ENCODE measurements at places on chromosomes 6 and 20.

GRCh38 chr20:251354-251753 is 6.2 kb upstream of the DEFB132 start:
- no peak for DNase-seq

DNA sequence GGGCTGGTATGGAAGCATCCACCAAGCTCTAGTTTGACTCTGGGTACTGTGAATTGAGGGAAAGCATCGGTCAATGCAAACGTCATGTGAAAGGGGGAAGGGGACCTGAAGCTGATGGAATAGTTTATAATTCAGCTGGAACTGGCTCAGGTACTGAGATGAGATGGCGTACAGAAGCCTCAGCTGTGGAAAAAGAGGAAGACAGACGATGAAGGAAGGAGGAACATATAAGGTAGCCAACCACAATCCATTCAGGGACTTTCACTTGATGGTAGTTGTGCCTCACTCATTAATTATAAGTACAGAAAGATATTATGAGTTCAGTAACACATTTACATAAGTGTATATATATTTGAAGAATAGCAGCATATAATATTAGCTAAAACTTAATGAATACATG is 2.7 kb downstream of the CALHM5 start:
- DNase-seq: no peak

- DNase-seq: no peak
Observed at GRCh38 chr6:47083586-47084047, 41.5 kb upstream of the ADGRF1 start.

GRCh38 chr6:146944809-146945208 is 259.4 kb upstream of the STXBP5 start:
- no peak for DNase-seq

DNA sequence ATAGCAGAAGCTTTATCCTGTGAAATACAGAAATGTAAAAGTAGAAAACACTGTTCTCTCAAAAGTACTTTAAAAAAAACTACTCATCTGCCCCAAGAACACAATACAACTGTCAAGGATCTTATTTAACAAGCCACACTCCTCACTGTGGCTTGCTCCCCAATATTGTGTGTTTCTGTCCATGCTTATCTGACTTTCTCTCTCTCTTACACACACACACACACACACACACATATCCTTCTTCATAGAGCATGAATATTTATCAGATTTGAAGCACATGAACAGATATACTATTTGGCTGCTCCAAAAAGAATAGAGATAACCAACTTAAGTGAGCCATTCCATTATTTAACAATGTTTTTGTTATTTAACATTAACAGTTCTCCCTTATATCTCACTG is 3.6 kb upstream of the PHIP start:
- no peak for DNase-seq

- DNase-seq: no peak
Observed at GRCh38 chr6:6411115-6411514, 90.7 kb upstream of the F13A1 start.

GRCh38 chr6:11467364-11467763 is 70.2 kb upstream of the TMEM170B start:
- no peak for DNase-seq

DNA sequence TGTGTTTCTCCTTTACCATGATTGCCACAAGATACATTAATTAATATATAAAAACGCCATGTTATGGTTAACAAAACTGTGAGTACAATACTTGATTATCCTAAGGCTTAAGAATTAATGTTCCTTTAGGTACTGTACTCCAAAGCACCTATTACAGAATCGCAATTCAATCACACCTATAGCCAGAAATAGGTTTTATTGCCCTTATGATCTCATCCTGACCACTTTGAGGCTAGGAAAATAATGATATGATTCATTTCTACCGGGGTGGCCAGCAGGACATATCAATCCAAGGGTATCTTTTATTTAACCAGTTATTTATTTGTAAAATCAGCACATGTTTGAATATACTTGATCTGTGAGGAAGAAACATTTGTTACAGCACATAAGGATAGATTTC is 396.6 kb upstream of the GJE1 start:
- DNase-seq: no peak

All from CD4-positive, alpha-beta T cell treated with Interleukin-17A for 1 hour (primary cell).